ENCODE measurements at places on chromosomes 7 and 10. TPM values are rescaled to one million over a fixed set of nuclear protein-coding genes. Genes with fewer than 3 reads are reported as not detected.

AUTS2 gene
- 1.6 TPM for polyA plus RNA-seq

PNLIP gene
- 0.10 TPM for polyA plus RNA-seq

OSBPL3 gene
- polyA plus RNA-seq, result 2.5 TPM

SPDYE11 gene
- polyA plus RNA-seq, result not detected

TACC2 gene
- 68.1 TPM for polyA plus RNA-seq

WEE2 gene
- not detected for polyA plus RNA-seq

BMPER gene
- polyA plus RNA-seq, result 1.0 TPM

AKAP9 gene
- 5.9 TPM for polyA plus RNA-seq

ADIRF gene
- 174 TPM for polyA plus RNA-seq

SPACDR gene
- 1.3 TPM for polyA plus RNA-seq

TFR2 gene
- polyA plus RNA-seq, result 0.58 TPM

DNA sequence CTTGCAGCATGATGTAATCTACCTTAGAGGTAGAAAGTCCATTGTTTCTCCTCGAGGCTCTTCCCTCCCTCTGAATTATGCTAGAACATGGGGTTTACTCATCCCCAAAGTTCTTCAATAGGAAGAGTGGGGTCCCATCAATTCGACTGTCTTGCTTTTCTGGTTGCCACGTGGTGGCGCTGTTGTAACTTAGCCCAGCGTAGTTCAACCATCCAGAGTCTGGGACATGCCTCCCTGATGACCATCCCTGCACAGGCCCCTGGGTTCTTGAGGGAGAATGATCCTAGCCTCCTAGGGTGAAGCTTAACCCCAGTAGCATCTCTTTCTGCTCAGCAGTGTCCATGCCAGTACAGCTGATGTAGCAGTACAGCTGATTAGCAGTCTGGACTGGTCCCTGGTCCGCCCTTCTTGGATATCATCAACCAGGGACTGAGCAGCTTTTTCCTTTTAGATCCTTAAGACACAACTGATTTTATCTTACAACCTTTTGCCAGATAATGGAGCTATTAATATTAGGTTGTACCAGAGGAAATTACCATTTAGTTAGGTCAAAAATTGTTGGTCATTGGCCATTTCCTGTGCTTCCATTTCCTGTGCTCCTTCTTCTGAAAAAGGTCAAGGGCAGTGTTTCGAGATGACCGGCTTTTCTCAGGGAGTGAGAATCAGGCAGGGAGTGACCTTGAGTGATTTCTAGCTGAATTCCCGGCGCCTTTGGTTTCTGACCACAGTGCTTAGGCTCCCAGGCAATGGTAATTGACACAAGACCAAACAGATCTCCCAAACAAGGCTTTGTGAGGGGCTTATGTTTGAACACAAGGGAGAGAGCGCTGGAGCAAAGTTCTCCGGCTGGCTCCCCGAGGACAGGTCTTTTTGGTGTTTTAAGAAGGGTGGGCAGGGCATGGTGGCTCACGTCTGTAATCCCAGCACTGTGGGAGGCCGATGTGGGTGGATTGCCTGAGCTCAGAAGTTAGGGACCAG lies 65.4 kb downstream of the TACC2 start:
- peak; percentile 64 for DNase-seq

GRCh38 chr7:43385309-43385680 lies 197.6 kb upstream of the STK17A start:
- no peak for DNase-seq

- no peak for DNase-seq
These were observed 528.5 kb upstream of the MGMT start for GRCh38 chr10:128938558-128938957.

- DNase-seq, result no peak
These were observed 20.6 kb downstream of the PALD1 start for GRCh38 chr10:70498970-70499835.

GRCh38 chr7:45717537-45718235 lies 143.5 kb downstream of the ADCY1 start:
- no peak for DNase-seq

- DNase-seq, result no peak
These were observed 3.5 kb upstream of the GNB2 start for GRCh38 chr7:100670074-100670473.

- peak; percentile 48 for DNase-seq
These were observed at the start of gene KCNIP2 for GRCh38 chr10:101843032-101844021. TSS of gene KCNIP2 (minus strand) at chr10:101843800. CDS start at chr10:101843568, 232 bp downstream.

DNA sequence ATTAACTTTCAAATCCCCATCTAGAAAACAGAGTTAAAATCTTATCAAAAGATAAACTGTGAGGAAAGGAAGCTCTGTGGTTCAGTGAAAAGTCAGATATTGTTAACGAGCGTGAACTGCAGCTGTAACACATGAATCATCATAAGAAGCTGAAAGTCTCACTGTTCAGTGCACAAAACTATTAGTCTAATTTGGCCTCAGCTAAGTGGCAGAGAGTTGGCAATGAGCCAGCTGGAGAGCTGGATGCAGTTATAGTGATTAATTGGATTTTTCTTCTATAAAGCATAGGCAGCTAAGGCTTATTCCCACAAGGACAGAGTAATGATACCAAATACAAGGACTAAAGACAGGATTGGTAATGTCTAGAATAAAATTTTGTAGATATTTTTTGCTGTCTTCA lies 101.1 kb upstream of the ABCB5 start:
- no peak for DNase-seq

- DNase-seq, result peak; percentile 59
These were observed 18.5 kb upstream of the SERPINE1 start for GRCh38 chr7:101108330-101108857.

GRCh38 chr7:42456267-42456666 lies 219.3 kb upstream of the GLI3 start:
- no peak for DNase-seq

DNA sequence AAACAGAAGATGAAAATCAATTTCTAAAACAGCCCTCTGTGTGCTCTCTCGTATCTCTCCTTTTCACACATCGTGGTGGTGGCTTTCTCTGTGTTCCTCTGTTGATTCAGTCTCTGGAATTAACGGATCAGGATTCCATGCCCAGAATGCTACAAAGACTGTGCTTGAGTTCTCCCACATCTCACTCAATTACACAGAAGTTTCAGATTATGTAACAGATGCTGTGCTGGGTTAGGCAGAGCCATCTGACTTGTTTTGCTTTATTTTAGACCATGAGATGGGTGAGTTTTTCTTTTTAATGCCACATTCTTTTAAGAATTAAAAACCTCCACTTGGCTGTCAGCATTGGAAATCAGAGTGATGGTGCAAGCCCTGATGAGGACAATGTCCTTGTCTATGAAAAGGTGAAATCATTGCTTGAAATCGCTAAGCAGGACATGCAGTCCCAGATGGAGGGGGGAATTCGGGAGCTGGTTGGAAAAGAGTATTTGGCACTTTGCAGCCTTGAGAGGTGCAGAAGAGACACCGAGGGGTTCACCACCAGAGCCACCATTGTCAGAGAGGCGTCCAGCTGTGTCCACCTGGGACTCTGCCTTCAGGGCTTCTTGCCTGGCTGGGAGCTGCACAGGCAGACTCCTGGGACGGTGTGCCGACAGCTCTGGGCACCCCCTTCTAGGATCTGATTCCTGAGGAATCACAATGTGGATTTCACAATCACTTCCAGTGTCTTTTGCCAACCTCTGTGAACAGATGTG lies 80.4 kb downstream of the EGFR start:
- DNase-seq, result peak; percentile 46

- DNase-seq, result no peak
These were observed 21.6 kb upstream of the GRID1 start for GRCh38 chr10:86388119-86388704.

DNA sequence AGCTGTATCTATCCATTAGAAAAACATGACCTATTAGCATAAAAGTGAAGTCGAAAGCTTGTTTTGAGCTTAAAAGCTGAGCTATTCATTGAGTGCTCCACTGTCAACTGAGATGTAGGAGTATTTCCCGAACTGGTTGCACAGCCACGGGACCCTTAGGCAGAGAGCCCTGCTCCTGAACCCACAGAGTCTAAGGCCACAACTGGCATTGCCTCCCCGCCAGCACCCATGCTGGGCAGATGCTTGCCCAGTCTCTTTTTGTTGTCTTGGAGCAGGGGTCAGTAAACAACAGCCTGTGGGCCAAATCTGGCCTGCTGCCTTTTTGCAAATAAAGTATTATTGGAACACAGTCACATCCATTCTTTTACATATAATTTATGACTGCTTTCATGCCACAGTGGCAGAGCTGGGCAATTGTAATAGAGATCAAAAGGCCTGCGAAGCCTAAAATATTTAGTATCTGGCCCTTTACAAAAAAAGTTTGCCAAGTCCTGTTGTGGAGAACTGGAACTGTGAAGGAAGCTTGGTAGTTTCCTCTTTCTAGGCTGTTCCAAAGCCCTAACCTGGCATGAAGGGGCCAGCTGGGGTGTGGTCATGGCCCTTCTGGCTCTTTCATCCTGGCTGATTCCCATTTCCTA lies 58.4 kb upstream of the WAPL start:
- no peak for DNase-seq

- DNase-seq, result no peak
These were observed 46.9 kb downstream of the ZNRF2 start for GRCh38 chr7:30331338-30331737.

- DNase-seq, result no peak
These were observed 148.7 kb downstream of the PKD1L1 start for GRCh38 chr7:47799524-47799923.

GRCh38 chr7:134910214-134910890 lies 76.0 kb upstream of the AGBL3 start:
- DNase-seq, result no peak

DNA sequence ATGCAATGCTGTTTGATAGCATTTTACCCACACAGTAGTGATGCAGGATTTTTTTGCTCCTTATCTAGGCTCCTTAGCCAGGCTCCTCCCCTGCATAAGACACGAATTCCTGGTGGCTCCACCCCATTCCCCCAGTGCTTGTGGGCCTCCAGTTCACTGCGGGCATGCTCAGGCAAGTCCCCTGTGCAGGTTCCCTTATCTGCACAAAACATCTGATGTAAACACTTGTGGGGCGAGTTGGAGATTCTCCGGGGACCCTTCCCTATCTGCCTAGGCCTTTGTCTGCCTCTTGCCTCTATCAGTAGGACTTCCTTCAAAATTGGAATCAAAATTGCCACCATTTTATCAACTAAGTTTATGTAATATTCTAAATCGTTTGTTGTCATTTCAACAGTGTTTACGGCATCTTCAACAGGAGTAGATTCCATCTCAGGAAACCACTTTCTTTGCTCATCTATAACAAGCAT lies 5.4 kb upstream of the STK17A start:
- DNase-seq, result no peak
